Activated CD4-positive, alpha-beta T cell treated with anti-CD3 and anti-CD28 coated beads, Interleukin-2, Interleukin-6, amounts not matched to agents 100 ng/mL and 50 ng/mL, durations not matched to agents 16 hours and 8 hours (primary cell): ENCODE measurements at places on chromosomes 12 and 14.

GRCh38 chr12:68310370-68310769, 21.8 kb downstream of the MDM1 start:
- no peak for DNase-seq

DNA sequence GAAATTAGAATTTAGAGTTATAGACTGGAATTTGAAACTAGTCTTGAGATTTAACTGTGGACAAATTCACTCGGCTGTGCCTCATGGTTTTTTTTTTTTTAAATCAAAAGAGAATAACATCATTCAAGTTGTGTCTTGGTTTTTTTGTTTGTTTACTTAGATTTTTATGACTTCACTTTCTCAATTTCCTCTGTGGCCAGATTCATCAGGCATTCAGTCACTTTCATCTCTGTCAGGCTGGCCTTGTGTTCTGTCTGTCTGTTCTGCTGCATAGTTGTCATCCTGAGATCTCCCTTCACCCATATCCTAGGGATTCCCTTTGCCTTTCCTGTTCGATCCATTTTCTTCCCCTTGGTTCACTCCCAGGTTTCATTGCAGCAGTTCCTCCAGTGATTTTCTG, 10.0 kb downstream of the MARK3 start:
- DNase-seq, result peak; percentile 13

- DNase-seq, result peak; percentile 72
These were observed 142.5 kb downstream of the SAMD4A start for GRCh38 chr14:54709444-54709843.

DNA sequence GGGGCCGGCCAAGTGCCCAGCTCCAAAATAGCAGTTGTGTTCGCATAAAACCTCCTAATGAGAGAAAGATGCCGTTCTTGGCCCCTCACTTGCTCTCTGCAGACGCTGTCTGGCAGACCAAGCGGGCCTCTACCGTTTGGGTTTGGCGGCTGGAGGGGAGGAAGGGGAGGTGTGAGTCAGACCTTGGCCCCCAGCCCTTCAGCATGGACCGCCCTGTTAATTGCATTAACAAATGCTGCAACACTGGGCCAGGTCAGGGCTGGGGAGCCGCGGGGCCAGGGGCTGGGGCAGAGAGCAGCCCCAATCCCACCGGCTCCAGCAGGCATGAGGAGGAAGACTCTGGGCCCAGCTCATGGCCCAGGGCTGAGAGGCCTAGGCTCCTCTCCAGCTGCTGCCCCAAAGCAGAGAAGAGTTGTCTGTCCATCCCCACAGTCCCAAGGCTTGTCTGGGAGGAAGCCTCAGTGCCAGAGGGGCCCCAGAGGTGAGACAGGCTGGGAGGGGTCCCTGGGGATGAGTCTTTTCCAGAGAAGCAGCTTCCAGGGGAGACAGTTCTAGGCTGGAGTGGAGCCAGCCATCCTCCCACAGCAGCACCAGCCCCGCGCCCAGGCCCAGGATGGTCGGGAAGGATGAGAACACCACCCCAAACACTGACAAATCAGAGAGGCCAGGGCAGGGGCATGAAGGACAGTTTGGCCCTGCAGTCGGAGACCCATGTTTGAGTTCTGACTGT, 16.9 kb downstream of the LTBP2 start:
- no peak for DNase-seq

DNA sequence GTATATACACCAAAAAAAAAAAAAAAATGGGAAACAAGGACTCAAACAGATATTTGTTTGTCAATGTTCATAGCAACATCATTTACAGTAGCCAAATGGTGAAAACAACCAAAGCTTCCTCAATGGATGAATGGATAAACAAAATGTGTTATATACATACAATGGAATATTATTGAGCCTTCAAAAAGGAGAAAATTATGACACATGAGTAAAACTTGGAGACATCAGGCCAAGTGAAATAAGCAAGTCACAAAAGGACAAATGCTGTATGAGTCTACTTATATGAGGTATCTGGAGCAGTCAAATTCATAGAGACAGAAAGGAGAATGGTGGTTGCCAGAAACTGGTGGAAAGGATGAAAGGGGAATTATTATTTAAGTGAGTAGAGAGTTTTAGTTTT, 7.8 kb downstream of the RNASE9 start:
- DNase-seq, result no peak

DNA sequence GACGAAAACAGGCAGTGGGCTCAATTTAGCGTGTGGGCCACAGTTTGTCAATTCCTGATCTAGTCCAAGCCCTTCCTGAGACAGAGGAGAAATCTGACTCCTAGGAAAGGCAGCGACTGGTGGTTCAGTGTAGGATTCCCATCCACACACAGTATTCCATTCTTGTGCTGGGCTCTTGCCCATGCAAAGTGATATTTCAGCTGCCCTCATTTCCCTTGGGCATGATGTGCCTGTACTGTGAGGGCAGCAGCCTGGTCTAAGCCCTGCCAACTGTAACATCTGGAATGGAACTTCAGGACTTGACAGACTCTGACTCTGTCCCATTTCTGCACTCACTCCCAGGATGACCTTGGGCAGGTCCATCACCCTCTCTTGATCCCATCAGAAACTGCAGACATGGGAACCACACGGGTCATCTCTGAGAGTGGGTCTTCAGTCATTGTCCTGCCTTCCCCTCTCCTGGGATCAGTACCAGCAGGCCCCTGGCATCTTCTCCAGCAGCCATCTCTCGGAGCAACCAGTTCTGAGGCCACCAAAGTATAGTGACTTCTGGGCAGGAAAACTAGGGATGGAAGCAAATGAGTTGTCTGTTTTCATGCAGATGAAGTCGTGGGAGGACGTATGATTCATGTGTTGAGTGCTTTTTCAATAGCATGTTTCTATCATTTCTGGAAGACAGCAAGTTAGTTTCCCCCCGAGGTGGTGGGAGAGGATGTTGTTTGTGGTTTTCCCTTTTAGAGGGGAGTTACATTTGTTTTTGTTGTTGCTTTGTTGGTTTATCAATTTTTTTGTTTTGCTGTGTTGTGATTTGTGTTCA, 54.2 kb upstream of the BCL2L14 start:
- peak; percentile 75 for DNase-seq

- no peak for DNase-seq
These were observed 113.0 kb downstream of the RMST start for GRCh38 chr12:97575403-97576193.

DNA sequence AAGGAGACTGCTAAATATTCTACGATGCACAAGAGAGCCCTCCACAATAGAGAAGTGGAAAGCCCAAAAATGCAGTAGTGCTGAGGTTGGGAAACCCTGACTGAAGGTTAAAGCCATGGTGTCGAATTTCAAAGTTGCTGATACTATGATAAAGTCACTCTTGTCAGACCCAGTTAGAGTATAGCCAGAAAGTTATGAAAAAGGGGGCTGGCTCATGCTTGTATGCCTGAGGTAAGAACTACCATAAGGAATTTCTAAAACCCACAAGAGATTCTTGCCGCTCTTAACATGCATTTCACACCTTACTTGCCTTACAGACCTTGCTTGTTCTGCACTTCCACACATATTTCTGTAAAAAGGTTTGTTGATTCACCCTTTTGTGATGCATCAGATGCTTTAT, 184.6 kb downstream of the SLC6A15 start:
- no peak for DNase-seq

DNA sequence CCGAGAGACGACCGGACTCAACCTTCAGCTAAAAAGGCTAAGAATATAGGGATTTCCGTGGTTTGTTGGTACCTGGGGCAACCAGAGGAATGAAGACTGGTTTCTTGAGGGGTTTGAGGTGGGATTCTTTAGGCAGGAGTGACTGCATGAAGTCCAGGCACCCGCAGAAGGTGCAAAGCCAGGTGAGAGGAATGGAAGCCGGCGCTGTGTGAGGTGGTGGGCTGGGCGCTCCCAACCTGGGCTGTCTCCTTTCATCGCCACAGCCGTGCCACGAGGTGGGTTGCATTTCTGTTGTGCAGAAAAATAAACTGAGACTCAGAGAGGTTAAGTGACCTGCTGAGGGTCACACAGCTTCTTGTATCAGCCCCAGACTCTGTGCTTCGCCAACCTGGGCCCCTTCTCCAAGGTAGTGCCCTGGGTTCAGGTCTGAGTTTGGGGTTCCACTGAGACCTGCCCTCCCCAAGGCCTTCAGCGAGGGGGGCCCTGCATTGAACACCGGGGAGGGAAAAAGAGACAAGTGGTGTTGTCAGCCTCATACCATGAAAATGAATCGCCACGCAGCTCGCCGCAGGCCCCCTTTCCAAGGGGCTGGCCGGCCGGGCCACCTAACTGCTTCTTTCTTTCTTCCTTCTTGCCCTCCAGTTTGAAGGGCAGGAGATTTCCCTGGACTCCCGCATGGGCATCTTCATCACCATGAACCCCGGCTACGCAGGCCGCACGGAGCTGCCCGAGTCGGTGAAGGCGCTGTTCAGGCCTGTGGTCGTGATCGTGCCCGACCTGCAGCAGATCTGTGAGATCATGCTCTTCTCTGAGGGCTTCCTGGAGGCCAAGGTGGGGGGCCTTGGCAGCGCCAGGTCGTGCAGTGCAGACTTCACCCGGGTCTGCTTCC, 88.4 kb downstream of the DNAH10 start:
- no peak for DNase-seq

- no peak for DNase-seq
These were observed 15.6 kb downstream of the TPH2 start for GRCh38 chr12:71954083-71954778.
